ENCODE measurements at places on chromosomes 1 and 21.

DNA sequence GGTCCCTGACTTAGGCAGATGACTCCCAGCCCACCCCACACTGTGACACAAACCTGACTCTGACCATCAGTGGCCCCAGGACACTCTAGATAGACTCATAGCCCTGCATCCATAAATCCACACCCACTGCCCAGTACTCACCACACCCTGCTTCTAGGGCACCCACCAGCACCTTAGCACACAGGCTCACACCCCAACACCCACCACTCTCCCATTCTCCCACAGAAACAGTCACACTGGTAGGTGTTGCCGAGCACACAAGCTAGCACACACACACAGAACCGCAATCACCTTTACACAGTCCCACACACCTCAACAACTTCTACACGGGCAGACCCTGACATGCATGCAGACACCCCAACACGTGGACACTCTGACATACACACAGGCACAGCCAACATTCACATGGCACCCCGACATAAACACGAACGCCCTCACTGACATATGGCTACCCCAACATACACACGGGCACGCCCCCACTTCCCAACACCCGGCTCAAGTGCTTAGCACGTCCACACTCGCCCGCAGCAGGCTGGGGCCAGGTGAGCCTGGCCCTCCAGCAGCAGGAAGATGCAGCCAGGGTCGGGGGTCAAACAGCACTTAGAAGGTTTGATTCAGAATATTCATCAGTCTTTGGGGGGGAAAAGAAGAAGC lies 105.5 kb upstream of the TARDBP start:
- DNase-seq: no peak

- DNase-seq: peak; percentile 14
Observed at GRCh38 chr21:39441502-39442475, 3.8 kb downstream of the LCA5L start.

DNA sequence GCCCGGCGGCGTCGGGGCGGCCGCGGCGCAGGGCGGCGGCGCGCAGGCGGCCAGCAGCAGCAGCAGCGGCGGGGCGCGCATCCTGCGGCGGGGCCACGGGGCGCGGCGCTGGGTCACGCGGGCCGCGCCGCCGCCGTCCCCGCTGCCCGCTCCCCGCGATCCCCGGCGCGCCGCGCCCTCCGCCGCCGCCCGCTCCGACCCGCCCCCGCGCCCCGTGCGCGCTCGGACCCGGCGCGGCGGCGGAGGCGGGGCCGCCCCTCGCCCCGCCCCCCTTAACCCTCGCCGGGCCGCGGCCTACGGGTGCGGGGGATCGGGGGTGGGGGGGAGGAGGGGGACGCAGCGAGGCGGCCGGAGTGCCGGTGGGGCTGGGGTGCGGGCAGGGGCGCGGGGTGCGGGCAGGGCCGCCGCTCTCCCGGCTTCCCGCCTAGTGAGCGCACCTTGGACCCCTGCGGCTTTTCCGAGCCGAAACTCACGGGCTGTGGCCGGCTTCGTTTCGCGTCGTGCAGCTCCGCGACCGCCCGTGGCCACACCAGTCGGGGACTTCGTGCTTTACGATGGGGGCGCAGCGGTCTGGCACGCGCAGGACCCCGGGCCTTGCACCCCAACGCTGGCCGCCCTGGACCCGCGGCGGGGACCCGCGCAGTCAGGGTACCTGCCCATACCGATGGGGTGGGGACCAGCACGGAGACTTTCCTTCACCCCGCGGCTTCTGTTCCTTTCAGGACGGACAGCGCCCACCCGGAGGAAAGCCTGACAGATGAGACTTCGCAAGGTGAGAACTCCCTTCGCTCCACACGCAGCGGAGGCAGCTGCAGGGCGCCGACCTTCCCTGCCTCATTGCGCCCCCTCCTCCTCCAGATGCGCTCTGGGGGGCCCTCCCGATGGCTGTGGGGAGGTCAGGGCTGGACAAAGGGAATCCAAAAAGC lies at the start of gene FNDC10:
Gene FNDC10 (minus strand): TSS at position 201 of the 926 bp plus-strand sequence. CDS start 120 bp downstream, at position 81.
- DNase-seq: no peak

- DNase-seq: no peak
Observed at GRCh38 chr1:185500001-185500626, 183.1 kb upstream of the IVNS1ABP start.

DNA sequence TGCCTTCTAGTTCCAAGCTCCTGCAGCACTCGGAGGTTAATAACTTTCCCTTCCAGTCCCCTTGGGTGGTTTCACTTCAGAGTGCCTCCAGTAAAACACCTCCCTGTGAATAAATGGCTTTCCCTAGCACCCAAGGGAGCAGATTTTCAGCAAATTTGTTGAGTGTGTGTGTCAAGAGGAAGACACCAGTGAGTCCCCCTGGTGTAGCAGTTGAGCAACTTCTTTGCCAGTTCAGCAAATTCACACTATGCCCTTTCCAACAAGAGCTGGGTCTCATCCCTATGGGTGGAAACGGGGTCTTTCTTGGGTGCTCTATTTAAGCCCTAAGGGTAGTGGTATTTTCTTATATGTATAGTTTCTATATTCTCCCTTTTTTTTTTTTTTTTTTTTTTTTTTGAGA lies 806 bp upstream of the AADACL4 start:
- DNase-seq: no peak

DNA sequence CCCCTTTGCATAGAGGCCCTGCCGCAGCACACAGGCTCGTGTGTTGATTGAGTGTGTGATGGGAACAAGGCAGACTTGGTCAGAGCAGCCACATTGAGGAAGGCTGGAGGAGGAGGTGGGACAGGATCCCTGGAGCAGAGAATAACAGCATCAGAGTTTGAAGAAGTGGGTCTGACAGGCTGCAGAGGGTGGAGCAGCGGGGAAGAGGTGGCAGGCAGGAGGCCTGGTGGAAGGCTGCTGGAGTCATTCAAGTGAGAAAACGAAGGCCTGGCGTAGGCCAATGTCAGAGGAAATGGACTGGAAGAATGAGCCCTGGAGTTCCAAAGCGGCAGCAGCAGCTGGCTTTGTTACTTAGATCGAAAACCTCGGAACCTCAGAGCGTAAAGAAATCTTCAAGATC lies 115.0 kb upstream of the GRIK3 start:
- DNase-seq: no peak

- DNase-seq: no peak
Observed at GRCh38 chr1:98817821-98818220, 156.3 kb downstream of the SNX7 start.

DNA sequence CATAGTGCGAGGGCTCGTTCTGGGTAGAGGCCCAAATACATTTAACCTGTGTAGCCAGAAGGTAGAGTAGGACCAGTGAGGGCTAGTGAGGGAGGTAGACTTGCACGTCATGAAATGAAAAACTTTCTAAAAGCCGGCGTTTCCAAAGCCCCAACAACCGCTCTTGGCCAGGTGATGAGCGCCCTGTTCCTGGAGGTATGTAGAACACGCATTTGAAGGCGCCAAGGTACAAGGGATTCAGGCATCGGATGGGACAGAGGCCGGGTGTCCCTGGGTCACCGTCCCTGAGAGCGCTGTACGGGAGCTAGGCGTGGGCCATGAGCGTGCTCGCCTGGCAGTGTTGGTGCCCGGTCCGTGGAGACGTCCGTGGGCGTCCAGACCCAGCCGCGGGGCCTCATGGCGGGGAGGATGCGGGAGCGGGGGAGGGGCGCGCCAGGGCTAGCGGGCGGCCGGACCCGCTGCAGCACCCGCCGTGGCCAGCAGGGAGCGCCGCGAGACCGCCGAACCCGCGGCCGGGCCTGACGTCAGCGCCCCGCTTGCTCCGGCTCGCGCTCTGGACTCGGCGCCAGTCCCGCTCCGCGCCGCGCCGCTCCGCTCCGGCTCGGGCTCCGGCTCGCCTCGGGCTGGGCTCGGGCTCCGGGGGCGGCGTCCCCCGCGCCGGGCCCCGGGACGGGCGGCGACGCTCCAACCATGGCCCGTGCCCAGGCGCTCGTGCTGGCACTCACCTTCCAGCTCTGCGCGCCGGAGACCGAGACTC lies at the start of gene PTPRU:
Gene PTPRU (plus strand): TSS at position 568 of the 757 bp plus-strand sequence. CDS start 123 bp downstream, at position 691.
- DNase-seq: peak; percentile 73

- DNase-seq: no peak
Observed at GRCh38 chr1:216223486-216223885, 199.8 kb downstream of the USH2A start.

DNA sequence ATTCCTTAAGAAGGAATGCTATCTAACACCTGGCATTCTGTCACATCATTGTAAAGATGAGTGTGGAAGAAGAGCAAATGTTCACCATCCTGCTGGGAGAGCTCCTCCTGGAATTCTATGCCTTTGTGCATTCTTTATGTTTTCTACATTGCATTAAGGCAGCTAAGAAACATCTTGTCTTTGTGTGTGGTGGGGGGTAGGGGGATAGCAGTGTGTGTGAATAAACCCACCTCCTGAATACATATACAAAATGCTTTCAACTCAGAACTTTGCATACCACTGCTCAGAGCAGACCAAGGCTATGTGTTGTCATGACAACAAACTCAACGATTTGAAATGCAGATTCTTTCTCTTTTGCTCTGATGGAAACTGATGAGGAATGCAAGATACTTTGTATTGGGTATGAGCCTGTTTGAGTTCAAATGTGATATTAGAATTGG lies 193.6 kb upstream of the KAZN start:
- no peak for DNase-seq

GRCh38 chr1:225437710-225438437 lies 10.0 kb upstream of the LBR start:
- DNase-seq: no peak

DNA sequence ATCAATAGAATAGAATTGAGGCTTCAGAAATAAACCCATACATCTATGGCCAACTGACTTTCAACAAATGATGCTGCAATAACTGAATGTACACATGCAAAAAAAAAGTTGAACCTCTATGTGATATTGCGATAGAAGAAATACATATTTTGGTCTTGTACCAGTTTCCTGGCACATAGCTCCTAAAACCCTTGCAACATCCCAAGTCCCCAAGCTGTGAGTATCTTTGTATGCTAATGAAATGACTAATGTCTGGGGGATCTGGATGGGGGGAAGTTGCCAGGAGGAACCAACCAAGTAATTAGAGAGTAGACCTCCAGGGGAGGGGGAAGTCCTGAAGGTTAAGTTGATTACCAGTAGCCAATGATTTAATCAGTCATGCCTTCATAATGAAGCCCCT lies 24.4 kb downstream of the BLZF1 start:
- no peak for DNase-seq

GRCh38 chr1:57850176-57850940 lies 426.5 kb upstream of the DAB1 start:
- DNase-seq: no peak

GRCh38 chr1:113675302-113675701 lies 84.0 kb downstream of the PHTF1 start:
- DNase-seq: no peak

DNA sequence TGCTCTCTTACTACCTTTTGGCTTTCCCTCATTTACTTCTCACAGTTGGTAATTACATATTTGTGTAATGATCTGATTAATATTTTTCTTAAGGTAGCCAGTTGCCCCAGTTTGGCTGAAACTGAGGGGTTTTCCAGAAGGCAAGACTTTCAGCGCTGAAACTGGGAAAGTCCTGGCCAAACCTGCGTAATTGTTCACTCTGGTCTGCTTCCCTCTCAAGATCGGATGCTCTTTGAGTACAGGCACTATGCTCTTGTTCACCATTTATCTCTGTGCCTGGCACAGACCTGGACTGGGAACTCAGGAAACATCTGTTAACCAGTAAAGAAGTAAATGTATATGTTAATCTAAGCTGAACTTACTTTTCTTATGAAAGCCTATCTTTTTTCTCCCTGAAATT lies 209.6 kb upstream of the HOOK1 start:
- no peak for DNase-seq

DNA sequence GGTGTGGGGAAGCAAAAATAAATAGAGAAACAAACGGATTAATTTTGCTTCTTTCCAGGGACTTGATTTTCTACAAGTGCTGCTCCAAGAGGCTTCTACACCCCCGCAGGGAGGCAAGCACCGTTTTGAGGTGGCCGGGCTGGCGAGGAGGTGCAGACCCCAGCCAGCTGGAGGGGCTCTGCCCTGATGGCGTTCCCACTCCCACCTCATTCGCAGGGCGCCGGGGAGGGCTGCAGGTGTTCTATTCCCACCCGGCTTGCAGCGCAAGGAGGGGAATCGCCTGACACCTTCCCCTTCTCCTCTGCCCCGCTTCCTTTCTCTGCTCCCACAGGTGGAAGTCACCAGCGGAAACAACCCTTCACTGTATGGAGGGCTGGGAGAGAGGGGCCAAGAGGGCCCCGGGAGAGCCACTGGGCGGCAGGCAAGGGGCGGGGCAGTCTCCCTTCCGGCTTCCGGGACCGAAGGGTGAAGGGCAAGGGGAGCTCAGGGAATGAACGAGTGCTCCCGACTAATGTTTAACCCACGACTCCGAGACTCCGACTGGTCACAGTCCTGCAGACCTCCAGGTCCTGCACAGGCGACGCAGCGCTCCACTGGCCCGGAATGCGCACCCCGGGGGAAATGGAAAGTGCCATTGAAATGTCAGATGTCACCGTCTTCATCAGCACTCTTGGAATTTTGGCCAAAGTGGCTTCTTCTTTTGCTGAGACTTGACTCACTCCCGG lies 29.1 kb downstream of the TEX35 start:
- peak; percentile 23 for DNase-seq

GRCh38 chr1:173420330-173420806 lies 56.8 kb upstream of the PRDX6 start:
- peak; percentile 54 for DNase-seq

DNA sequence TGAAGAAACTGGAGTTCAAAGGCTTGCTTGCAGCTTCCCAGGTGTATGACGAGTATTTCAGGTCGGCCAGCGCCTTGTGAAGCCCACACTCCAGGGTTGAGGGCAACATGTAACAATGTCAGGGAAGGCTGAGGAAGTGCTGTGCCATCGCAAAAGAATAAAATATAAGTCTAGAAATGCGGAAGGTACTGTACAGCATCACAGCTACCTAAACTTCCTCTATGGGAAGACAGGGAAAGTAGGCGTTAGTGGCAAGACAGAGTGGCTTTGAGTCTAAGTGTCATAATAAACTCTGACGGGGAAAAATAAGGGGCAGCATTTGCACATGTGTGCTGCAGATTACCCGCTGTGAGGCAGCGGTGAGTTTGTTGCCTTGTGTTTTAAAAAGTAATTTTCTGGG lies 28.9 kb downstream of the DOP1B start:
- no peak for DNase-seq

DNA sequence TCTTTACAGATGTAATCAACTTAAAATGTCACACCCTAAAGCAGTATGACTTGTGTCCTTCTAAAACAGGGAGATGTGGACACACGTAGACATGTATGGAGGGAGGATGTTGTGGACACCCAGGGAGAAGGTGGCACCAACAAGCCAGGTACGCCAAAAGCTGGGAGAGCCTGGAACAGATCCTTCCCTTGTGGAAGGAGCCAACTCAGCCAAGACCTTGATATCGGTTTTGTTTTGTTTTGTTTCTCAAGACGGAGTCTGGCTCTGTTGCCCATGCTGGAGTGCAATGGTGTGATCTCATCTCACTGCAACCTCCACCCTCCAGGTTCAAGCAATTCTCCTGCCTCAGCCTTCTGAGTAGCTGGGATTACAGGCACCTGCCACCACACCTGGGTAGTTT lies 45.6 kb downstream of the CHAF1B start:
- no peak for DNase-seq

All from activated CD4-positive, alpha-beta T cell treated with anti-CD3 and anti-CD28 coated beads for 24 hours (primary cell).